ENCODE measurements at places on chromosomes 12 and 14.

DNA sequence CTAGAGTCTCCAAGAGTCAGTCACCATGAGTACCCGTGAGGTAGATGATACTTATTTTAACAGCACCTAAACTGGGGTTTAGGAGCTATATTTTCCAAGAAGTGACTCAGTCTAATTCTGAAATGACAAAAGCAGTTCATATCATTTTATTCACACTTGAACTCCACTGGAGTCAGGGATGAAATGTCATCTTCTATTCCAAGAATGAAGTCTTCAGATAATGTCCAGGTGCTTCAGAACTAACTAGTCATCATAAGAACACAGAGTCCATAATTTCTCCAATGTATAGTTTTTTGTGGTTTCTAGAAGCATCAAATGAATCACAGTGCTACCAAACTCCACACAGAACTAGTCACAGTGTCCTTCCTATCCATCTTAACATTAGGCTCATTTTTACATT lies 13.3 kb downstream of the DNM1L start:
- DNase-seq = no peak

DNA sequence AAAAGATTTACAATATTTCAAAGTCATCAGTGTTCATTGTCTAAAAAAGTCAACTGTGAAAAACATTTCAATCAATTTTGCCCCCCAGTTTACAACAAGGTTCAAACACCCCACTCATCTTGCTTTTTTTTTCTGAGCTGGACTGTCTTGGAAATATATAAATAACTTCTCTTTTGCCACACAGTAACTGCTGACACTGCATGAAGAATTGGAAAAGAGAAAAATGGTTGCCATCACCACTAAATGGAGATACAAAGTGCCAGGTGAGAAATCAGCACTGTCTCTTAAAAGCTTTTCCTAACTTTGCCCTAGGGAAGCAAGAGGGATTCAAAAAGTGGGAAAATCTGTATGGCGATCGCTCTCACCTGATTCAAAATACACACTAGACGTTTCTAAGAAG lies 101.4 kb downstream of the TRAFD1 start:
- DNase-seq = no peak

- DNase-seq = no peak
These were observed 2.1 kb downstream of the DUSP6 start for GRCh38 chr12:89350260-89350629.

GRCh38 chr12:89243771-89244170 lies 108.5 kb downstream of the DUSP6 start:
- DNase-seq = no peak

DNA sequence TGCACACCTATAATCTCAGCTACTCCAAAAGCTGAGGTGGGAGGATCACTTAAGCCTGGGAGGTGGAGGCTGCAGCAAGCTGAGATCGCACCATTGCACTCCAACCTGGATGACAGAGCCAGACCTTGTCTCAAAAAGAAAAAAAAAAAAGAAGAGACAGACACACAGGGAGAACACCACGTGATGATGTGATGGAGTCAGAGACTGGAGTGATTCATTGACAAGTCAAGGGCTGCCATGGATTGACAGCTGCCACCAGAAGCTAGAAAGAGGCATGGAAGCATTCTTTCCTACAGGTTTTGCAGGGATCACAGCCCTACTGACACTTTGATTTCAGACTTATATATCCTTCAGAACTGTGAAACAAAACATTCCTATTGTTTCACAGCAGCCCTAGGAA lies 3.5 kb upstream of the HCFC2 start:
- DNase-seq = no peak

DNA sequence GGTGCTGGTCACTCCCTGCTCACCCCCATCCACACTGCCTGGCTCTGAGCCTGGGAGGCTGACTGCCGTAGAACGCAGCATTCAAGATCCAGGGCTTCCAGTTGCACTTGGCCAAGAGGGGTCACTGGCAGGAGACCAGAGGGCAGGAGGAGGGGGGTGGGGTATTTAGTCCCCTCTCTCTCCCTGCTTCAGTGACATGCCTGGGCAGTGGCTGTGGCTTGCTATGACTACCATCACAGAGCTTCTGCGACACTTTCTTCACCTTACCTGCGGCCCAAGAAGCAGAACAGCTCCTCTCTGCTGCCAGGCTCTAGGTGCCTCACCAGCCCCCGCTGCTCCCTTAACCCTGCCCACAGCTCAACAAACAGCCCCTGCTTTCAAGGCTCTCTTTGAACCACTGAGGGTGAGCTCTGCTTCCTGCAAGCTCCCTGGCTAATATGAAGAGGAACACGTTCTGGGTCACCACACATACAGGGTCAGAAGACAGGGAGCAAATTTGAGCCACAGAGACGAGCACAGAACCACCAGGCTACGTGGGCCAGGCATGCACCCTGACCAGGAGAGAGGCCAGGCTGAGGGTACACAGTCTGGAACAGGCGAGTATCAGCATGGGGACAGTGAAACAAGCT lies 55.7 kb downstream of the ITPK1 start:
- DNase-seq = no peak

- DNase-seq = no peak
These were observed 10.1 kb downstream of the FBXL14 start for GRCh38 chr12:1584326-1584725.

GRCh38 chr12:57620936-57621496 lies 9.8 kb downstream of the ARHGEF25 start:
- no peak for DNase-seq

DNA sequence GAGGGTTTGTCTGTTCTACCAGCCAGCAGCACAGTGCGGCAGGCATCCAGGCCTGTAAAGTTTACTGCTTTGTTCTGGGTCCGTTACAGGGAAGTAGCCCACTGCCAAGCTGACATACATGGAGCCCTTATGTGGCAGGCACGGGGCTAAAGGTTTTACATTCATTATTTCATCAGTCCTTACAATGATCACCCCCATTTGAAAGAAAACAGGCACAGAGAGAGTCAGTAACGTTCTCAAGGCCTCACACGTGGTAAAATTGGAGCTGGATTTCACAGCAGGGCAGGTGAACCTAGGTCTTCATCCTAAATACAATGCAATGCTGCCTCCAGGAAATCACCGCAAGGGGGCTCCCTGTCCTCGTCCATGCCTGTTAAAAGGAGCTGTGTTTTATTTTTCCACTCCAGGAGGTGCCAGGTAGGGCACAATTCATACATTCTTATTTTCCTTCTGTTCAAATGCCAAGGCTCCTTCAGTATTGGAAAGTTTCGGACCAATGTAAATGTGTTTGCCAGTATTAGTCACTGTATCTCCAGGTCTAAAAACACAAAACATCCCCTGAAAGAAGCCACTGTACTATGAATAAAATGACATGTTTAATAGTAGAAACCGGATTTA lies 172.2 kb upstream of the GZMB start:
- DNase-seq = peak; percentile 16

DNA sequence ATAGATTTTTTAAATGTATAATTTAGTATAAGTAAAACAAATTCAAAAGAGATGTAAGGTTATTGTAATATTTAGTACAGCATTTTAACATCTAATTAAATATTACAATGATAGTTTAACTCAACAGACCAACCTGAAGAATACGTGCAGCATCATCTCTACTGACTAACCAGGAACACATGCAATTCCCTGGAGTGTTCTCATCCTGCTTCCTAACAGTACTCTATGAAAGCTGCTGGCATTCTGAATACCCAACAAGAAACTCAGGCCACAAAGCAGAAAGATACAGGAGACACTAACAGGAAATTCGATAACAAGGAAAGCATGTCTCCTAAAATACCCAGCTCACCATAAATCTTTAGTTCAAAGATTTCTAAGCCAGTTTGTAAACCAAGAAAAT lies 58.3 kb downstream of the CEP83 start:
- no peak for DNase-seq

GRCh38 chr12:3185260-3185870 lies 108.2 kb downstream of the TSPAN9 start:
- no peak for DNase-seq

DNA sequence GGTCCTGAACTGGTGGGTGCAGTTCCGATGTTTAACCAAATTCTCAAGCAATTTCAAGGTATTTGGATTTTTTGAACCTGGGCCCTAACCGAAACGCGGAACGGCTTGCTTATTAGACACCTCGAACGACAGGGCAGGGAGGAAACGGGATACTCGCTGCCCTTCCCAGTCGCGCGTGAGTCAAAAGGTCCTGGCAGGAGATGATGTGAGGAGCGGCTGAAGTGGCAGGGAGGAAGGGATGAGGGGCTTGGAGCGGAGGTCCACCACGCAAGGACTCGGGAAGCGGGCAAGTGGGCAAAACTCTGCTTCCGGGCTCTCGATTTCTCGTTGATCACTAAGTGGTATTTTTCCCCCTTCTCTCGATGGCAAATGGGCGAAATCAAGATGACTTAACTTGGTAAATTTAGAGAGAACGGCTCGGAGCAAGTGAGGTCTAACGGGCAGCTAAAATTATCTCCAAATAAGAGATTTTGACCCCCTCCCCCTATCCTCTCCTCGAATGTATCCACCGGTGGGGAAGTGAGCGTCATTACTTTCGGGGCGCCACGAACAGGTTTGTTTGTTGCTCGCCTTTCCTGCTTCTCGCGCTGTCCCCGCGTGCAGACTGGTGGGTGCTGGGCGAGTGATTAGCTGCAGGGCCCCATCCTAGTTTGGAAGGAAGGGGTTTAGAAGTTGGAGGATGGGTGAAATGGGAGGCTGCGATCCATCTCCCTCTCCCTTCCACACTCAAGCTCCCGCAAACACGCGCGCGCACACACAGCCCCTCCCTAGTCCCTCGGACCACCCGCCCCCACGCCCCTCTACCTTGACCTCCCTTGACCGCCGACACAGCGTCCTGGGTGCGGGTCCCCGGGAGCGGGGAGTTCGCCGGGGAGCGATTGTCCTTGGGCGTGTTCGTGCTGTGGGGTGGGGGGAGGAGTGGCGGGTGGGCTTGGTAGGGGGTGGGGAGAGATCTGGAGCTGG lies 986 bp upstream of the NTF3 start:
- no peak for DNase-seq

- DNase-seq = no peak
These were observed 49.2 kb downstream of the ANAPC7 start for GRCh38 chr12:110354172-110354780.

DNA sequence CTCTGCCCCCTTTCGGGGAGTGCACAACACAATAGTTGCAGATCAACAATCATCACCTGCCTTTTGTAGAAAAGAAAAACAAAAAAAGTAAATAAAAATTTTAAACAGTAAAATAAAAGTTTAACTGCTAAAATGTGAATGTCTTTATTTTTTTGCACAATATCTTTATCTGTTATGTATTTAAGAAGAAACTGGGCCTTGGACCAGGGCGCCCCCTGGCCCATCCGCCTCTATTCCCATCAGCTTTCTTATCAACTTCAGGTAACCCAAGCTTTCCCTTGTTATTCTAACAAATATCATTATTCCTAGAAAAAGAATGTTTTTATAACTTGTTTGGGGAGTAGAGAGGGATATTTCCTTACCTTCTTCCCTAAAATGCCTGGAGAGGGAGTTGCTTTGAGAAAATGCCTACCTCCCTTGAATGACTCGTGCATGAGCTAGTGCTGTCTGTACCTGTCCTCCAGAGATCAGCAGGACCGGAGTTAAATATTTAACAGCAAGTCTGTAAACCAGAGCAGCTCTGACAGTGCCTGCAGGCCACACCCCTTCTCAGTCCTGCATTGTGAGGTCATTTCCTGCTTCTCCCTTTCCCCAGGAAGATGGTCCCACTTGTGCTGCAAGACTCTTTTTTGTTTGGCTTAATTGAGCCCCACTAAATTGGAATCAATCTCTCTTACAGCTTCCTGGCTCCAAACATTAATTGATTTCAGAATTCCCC lies 192.8 kb upstream of the RGS6 start:
- no peak for DNase-seq

- no peak for DNase-seq
These were observed 41.6 kb downstream of the ITPK1 start for GRCh38 chr14:93073910-93074769.

- no peak for DNase-seq
These were observed 42.2 kb downstream of the EP400 start for GRCh38 chr12:131991816-131992430.

DNA sequence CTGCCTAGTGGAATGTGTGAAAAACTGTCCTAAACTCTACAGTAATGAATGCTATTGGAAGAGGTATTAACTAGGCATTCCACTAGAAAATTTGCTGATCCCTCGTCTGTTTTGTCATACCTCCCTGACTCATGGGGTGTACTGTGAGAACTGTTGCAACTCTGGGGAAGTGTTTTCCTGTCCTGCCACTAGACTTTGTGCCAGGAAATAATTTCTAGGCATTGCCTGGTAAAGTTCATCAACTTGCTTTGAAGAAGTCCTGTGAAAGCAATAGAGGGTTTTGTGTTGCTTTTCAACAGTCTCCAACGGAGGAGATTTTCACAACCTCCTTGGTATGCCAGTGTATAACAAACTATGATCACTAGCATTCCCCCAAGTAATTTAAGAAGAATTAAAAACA lies 139.9 kb downstream of the AKAP6 start:
- DNase-seq = no peak

- DNase-seq = no peak
These were observed 4.3 kb downstream of the DIP2B start for GRCh38 chr12:50508970-50509663.

DNA sequence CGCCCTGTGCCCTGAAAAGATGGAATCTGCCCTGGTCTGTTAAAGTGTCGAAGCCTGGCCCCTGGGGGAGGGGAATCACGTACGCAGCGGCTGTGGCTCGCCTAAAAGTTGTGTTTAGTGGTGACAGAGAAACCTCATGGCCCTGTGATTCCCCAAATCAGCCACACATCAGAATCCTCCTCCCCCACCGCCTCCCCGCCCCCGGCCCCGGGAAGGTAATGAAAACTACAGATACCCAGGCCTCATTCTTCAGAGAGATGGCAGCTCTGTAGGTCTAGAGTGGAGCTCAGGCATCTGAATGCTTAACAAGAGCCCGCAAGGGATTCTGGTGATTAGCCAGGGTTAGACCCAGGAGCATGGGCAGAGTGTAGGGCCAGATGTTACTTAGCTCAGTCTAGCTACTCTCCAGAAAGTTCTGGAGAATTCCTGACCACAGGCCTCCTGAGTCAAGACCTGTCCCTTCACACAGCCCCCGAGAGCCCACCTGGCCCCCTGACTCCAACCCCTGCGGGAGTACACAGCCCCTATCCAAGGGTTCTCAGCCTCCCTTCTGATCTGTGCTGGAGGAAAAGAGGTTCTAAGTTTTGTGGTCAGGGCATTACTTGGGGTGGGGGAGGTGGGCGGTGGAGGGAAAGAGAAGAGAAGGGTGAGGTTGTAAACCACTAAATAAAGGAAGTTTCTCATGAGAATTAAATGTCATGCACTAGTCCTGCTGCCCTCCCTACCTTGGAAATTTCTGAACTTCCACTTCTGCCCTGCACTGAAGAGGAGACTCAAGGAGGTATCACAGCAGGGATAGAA lies 114.8 kb downstream of the PLXNC1 start:
- peak; percentile 76 for DNase-seq

GRCh38 chr14:93703941-93704340 lies 84.3 kb downstream of the PRIMA1 start:
- no peak for DNase-seq

GRCh38 chr14:71418532-71419245 lies 511.4 kb downstream of the PCNX1 start:
- DNase-seq = no peak

DNA sequence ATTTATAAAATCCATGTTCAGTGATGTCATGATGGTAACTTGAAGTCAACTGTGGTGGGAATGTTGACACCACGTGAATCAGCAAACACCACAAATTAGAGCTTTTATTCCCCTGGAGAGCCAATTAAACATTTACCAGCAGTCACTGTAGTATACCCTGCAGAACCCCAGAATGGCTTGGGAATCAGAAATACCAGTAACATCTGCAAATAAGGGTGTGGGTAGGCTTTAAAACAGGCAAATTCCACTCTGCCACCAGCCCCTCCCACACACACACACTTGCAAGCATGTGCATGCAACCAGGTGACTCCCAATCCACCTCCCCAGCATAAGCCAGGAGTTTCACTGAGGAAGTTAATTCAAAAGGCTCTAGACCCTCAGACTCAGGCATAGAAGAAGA lies 63.6 kb upstream of the TMEM263 start:
- no peak for DNase-seq

All from GM12878 (cell line).